ENCODE measurements at places on chromosomes 5 and 9.

- peak; percentile 38 for DNase-seq
Measured at GRCh38 chr5:61333954-61334867, 2.2 kb downstream of the ZSWIM6 start.

DNA sequence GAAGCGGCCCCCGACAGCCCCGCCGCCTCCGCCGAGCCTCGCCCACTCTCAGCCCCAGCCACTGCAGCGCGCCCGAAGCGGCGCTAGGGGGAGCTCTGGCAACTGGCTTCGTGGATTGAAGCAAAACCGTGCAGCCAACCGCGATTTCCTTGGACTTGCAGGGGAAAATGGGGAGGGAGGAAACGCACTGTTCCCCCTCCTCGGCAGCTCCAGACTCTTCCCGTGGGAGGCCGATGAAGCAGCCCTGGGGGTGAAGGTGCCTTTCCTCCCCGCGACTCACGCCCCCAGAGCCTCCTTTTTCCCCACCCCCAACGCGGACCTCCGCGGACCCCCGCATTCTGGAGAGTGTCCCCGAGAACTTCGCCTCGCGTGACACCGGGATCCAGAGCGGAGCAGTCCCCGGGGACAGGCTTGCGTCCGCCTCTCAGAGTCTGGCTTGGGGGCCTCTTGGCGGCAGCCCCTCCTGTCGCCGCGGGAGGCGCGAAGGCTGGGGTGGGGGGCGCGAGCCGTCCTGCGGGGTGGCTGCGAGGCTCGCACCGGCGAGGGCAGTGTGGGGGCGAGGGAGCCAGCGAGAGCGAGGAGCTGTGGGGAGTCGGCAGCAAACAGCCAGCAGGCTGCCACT lies 3.8 kb downstream of the IER5L start:
- DNase-seq = peak; percentile 97

- no peak for DNase-seq
Measured at GRCh38 chr9:130288926-130289690, 23.5 kb downstream of the HMCN2 start.

DNA sequence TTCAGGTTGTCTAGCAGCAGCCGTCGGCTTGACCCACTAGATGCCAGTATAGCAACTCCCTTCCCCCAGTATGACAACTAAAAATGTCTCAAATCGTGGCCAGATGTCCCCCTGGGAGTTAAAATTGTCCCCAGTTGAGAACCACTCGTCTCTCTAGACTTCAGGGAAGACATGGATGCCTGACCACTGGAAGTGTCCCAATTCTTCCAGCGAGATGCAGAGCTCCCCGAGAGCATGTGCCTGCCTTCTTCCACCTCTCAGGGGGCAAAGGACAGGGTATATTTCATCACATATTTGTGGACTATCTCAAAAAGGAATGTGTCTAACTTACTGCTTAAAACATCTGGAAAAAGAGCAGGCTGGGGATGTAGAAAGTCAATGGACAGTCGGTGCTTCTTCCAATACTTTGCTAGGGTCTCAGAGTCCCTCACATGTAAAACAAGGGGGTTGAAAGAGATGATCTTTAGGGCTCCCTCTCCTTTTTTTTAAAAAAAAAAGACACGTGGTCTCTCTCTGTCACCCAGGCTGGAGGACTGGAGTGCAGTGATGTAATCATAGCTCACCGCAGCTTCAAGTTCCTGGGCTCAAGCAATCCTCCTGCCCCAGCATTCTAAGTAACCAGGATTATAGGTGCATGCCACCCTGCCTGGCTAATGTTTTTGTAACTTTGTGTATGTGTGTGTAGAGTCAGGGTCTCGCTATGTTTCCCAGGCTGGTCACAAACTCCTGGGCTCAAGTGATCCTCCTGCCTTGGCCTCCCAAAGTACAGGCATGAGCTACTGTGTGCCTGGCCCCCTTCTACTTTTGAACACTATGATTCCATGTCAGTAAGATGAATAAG lies 190.6 kb downstream of the DAB2IP start:
- DNase-seq = peak; percentile 22

DNA sequence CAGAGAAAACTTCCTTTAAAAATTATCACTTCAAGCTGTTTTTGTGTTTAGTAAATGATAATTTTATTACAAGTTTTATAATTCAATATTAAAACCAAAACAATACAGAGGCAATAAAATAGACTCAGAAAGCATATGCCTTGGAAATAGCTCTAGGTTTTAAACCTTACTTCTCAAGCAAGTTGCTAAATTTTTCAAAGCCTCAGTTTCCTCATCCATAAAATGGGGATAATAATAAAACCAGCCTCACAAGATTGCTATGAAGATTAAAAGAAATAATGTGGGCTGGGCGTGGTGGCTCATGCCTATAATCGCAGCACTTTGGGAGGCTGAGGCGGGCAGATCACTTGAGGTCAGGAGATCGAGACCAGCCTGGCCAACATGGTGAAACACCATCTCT lies 62.8 kb downstream of the TTLL11 start:
- DNase-seq = no peak

- DNase-seq = peak; percentile 43
Measured at GRCh38 chr9:77743386-77743785, 95.3 kb upstream of the GNA14 start.

DNA sequence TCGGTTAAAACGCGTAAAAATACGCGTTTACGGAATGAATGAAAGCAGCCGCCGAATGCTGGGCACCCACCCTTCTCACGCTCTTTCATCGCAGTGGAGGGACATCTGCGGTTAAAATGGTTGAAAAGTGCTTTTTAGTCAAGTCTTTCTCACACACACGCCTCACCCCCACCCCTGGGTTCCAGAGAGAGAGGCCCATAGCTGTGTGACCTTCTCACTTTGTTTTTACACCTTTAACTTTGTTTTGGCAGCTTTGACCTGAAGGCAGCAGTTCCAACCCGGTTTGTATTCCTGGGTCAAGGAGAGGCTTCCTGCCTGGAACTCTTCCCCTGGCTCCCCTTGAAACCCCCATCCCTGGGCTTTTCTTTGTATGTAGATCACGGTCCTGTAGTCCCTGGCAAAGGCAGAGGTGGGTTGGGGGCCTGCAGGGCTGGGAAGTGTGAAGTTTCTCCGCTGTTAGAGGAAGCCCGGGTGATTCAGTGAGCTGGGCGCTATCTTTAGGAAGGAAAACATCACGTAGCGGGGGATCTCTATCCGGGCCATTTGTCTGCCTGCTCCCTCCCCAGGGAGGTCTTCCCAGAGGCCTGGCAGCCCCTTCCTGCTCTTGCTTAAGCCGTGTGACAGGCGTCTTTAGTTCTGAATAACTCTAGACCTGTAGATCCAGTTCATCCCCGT lies 29.6 kb downstream of the SPRY4 start:
- DNase-seq = no peak

DNA sequence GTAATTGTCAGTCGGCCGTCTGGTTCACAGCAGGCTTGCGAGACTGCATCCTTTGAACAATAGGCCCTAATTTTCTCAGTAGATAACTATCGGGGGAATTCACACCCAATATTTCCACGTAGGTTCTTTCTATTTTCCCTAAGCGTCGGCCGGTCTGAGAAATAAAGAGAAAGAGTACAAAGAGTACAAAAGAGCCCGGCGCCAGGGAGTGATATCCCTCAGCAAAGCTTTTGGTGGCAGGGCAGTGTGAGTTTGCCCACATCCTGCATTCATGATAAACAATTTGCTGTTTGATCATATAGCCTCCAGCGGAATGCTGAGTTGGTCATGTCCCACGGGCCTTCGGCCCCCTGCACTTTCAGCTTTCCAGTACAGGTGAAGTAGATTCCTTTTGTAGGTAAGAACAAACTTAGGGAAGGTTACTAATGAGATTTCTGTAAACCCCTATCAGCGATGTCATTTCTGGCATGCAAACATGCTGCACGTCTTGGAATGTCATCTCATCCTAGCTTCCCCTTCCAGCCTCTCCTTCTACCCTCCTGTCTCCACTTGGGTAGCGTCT lies 4.7 kb upstream of the PTGR1 start:
- no peak for DNase-seq

- no peak for DNase-seq
Measured at GRCh38 chr9:91034976-91035824, 233.6 kb downstream of the SYK start.

GRCh38 chr5:180193749-180194375 lies 15.1 kb downstream of the RASGEF1C start:
- no peak for DNase-seq

- no peak for DNase-seq
Measured at GRCh38 chr5:606526-607399, 5.4 kb upstream of the CEP72 start.

GRCh38 chr5:141848744-141849414 lies 29.3 kb downstream of the PCDH1 start:
- DNase-seq = peak; percentile 34
